GDM1 (cell line): ENCODE measurements at places on chromosomes 16 and 17.

DNA sequence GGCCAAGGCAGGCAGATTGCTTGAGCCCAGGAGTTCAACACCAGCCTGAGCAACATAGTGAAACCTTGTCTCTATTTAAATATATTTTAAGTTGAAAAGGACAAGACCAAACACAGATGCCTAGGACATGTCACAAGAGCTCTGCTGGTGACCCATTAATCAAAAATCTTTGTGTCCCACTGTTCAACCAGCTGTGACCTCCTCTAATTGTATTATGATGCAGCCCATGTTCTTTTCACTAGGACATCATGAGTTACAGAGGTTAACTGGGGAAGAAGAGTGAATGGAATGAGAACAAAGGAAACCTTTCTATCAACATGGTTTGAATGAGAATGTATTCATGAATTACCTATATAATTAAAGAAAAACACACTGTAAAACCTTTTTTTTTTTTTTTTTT, 7.0 kb downstream of the EFTUD2 start:
- no peak for DNase-seq

DNA sequence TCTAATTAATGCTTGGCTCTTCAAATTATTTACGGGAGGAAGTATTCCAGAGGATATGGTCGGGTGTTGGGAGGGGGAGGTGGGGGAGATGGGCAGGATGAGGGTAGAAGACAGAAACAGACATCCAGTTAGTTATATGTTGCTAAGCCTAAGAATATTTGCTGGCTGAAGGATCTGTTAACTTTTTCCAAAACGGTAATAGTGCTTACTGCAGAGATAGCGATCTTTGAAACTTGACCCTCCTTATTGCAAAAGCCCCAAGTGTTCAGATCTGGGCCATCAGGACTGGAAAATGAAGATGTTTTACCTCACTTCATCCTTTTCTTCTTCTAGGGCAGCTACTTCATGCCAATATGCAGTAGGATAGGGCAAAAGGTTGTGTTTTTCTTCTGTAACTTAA, 27.0 kb upstream of the MMD start:
- no peak for DNase-seq

GRCh38 chr17:55652114-55652823, 70.4 kb downstream of the TMEM100 start:
- no peak for DNase-seq

DNA sequence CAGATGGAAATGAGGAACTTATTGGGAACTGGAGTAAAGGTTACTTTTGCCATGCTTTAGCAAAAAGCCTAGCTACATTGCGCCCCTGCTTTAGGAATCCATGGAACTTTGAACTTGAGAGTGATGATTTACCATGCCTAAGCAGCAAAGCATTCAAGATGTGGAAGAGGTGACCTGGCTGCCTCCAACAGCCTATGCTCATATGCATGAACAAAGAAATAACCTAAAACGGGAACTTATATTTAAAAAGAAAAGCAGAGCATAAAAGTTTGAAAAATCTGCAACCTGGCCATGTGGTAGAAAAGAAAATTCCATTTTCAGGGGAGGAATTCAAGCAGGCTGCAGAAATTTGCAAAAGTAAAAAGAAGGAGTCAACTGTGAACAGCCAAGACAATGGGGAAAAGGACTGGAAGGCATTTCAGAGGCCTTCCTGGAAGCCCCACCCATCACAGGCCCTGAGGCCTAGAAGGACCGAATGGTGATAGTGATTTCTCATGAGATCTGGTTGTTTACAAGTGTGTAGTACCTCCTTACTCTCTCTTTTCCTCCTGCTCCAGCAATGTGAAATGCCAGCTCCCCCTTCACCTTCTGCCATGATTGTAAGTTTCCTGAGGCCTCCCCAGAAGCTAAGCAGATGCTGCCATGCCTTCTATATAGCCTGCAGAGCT, 48.7 kb downstream of the MRPS23 start:
- DNase-seq = no peak

- DNase-seq = no peak
Measured at GRCh38 chr17:55480631-55481315, 30.5 kb downstream of the SMIM36 start.

GRCh38 chr17:75878174-75878998, at the start of gene TRIM47:
TSS of gene TRIM47 (minus strand) at chr17:75878581. CDS start at chr17:75878548, 33 bp downstream.
- no peak for DNase-seq

DNA sequence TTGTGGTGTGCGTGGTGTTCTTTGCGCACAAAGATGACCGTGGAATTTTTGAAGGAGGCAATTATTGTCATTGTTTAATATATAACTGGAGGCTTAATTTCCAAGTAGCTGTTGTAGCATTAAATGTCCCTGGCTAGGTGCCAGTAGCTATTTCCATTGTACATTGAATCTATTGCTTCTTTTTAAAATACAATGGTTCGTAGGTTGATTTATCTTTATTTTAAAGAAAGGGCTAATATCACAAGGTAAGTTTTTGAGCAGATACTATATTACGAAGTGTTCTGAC, 127.1 kb downstream of the RPTOR start:
- no peak for DNase-seq

DNA sequence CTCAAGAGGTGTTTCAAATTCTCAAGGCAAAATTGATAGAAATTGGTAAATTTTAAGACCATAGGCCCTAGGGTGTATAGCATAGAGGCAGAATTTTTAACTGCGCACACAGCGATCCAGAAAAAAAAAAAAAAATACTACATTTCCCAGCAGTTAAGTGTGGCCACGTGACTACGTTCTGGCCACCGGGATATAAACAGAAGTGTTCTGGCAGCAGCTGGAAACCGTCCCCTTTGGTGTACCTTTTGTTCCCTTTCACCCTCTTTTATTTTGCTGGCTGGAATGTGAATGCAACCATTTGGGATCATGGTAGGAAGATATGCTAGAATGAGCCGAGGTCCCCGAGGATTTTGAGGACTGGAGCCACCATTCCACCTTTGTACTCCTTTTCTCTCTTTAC, 52.7 kb upstream of the AKAP1 start:
- DNase-seq = no peak

GRCh38 chr17:17754719-17755686, 73.7 kb downstream of the RAI1 start:
- DNase-seq = no peak

DNA sequence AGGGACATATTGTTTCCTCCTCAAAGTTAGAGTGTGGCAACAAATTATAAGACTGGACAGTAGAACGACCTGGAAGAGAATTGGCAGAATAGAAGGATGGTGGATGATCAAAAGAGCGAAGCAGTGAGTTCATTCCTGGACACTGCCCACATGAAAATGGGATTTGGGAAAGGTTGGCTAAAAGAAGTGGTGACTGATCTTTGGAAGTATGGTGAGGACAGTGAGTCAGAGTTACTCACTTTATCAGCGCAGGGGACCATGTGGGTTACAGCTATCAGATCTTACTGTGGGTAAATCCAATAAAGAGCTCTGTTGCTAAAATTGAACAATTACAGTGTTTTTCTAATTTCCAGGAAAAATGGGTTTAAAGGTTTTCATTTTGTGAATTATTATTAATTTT, 2.7 kb upstream of the TANC2 start:
- no peak for DNase-seq

DNA sequence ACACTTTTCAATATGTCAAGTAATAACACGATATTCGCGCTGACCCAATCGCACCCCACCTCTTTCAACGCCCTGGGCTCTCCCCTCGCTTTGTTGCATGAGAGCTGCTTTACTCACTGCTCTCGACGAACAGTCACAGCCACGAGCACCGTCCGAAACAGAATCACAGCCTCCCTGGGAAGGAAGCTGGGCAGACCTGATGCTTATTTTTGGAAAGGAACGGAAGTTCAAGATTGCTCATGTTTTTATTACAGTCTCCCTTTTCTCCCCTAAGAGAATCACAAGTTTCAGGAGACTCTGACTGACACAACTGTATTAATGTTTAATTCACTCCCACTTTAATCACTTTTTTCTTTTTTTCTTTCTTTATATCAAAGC, 67.8 kb downstream of the ANKRD11 start:
- no peak for DNase-seq

DNA sequence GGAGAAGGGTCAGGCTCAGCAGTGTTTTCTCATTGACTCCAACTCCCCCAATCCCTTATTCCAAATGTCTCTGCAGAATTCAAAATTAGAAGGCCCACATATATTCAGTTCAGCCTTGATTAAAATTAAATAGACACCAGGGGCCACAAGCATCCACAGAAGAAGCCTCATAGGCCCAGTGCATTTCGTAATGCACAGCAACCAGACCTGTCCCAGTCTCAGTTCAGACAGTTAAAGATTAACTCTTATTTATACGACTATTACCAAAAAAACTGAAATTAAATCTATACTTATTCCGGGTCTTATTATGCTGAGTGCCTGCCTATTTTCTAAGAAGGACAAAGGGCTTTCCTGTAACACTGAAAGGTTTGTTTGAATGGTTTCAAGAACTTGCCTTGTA, 41.8 kb upstream of the GSG1L start:
- DNase-seq = no peak

DNA sequence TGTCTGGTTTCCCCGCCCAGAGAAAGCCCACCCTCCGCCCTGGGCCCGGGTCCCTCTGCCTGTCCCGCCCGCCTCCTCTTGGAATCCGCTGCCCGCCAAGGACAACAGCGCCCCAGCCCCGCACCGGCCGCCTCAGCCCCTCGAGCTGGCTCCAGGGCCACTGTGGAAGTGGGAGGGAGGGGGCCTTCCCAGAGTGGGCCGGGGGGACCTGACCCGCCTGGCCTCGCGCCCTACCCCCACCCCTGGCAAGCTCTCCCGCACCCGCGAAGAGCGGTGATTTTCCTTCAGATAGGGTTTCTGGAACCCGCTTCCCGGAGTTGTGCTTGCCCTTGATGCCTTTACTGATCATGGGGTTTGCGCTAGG, 2.3 kb upstream of the CBX8 start:
- no peak for DNase-seq

DNA sequence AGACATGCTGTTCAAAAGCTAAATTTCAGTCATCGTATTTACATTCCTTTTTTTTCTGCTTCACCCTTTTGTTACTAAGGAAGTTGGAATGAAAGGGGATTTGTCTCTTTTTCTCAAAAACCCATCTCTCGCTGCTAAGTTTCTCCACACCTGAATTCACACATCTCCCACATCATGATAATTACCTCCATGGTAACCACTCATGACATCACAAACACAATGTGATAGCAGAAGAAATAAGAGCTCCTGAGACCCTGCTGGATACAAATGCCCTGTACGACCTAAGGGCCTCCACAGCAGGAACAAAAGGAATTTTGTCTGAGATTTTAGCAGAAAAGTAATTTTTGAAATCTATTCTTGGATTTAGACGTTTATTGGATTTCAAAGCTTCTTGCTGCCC, 82.6 kb upstream of the GNAO1 start:
- no peak for DNase-seq

GRCh38 chr16:81939164-81940056, 71.9 kb downstream of the SDR42E1 start:
- DNase-seq = no peak

DNA sequence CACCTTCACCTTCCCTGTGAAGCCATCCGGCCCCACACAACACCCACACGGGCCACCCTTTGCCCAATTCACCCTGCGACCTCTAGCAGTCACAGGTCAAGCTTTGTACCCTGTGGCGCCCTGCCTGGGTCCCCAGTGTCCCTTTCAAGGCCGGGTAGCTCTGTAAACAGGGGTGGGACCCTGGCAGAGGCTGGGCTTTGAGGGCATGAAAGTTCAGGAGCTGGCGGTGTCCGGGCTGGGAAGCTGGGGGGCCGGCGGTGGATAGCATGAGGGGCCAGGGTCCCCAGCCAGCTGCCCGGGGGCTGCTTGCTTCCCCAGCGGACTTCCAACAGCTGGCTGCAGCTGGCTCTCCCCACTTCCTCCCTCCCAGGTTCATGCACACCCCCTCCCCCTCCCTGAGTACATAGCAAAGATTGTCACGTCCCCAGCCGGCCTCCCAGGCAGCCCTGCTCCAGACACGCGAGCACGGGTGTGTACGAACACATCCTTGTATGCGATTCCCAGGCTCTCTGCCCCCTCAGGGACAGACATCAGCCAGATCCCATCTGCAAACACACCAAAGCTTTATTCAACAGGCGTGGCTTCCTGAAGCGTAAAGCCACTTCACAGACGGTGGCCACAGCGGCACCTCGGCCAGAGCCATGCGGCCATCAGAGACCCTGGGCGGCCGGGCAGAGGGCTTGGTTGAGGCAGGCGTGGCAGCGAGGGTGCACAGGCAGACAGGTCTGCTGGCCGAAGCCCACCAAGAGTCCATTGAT, 8.2 kb downstream of the NTHL1 start:
- DNase-seq = no peak

- no peak for DNase-seq
Measured at GRCh38 chr16:79595231-79595641, 5.3 kb downstream of the MAF start.

DNA sequence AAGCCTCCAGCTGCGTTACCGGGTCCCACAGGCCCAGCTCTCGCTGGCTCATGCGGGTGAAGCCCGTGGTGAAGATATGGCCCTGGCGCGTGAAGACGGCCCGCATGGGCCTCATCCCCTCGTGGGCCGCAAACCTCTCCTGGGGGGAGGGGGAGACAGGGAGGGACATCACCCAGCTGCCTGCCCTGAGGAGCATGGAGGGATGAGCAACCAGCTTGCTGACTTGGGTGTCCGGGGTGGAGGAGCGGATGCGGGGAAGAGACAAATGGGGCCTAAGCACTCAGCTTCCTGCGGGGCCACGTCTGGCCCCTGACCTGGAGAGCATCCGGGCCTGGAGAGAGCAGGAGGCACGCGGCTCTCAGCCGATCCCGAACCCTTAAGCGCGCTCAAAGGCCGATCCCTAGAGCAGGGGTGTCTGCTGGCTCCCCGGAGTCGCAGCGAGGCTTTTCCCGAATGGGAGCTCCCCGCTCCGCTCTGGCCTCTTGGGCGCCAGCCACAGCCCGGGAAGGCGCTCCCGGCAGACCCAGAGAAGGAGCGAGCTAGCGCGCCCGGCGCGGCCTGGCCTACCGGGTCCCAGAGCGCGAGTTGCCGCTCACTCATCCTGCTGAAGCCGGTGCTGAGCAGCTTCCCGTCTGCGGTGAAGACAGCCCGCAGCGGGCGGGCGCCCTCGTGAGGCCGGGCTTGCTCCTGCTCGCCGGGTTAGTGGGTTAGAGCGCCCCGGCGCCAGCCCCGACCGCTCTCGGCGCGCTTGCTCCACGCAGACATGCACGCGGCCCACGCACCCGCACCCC, 5.0 kb downstream of the CORO6 start:
- peak; percentile 86 for DNase-seq

DNA sequence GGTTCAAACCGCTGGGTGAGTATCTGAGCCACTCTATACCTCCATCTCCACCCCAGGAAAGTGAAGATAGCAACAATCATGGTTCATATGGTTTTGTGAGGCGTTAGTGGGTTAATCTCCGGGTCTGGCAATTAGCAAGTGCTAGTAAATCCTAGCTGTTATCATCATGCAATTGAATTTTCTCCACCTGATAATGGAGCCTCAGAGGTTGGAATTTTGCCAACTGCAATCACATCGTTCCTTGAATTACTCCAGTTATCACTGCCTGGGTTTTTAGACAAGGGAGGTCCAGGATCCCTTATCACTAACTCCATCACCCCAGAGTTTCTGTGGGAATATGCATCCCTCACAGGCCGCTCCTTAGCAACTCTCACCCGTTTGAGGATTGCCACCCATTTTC, 311.5 kb downstream of the RBFOX1 start:
- DNase-seq = no peak
